HS-5 (cell line): ENCODE measurements at places on chromosomes 1 and 21.

DNA sequence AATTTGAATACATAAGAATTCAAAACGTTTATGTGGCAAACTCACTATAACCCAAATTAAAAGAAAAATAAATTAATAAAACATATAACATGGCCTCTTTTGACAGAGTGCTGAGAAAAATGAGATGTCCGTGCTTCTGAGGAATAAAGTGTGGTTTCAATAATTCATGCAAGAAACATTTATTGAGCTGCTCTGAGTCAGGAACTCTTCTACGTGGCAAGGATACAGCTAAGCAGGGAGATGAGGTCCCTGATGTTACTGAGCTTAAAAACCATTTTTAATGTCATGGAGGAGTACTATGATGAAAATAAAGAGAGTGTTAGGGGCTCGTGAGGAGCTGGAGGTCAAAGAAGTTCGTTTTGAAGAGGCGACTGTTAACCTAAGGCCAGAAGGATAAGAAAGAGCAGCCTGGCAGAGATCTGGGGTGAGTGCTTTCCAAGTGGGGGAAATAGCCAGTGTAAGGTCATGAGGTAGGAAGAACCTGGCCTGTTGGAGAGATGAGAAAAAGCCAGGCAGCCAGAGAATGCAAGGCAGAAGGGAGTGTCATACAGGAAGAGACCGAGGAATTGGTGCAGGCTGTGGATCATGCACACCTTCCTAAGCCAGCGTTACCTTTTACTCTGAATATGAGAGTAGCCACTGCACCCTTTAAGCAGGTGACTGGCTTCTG is 182.2 kb upstream of the DUSP10 start:
- no peak for DNase-seq

GRCh38 chr1:23910553-23911246 is 2.5 kb downstream of the CNR2 start:
- DNase-seq: no peak

GRCh38 chr1:54743416-54744226 is 20.7 kb downstream of the PARS2 start:
- DNase-seq: no peak

- DNase-seq: no peak
Observed at GRCh38 chr1:82179131-82179530, 378.4 kb downstream of the ADGRL2 start.

- no peak for DNase-seq
Observed at GRCh38 chr1:58986996-58987767, 203.3 kb upstream of the JUN start.

GRCh38 chr1:35600593-35600992 is 27.5 kb downstream of the TFAP2E start:
- no peak for DNase-seq

GRCh38 chr21:15616864-15617574 is 112.8 kb upstream of the USP25 start:
- DNase-seq: no peak

DNA sequence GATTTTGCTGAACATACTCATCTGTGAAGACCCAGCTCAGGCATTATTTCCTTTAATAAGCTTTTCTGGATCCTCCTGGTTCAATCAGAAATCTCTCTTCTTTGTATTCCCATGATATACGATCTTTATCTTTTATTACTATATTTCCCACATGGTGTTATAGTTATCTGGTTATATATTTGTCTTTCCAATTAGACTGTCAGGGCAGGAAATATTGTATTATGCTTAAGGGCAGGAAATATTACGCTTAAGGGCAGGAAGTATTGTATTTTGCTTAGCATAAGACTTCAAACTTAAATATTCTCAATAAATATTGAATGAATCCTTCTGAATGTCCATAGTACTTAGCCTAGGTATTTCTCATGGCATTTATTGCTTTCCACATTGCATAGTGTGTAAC is 122.2 kb downstream of the COQ8A start:
- no peak for DNase-seq

GRCh38 chr1:247459507-247459906 is 1.6 kb upstream of the OR2B11 start:
- no peak for DNase-seq

DNA sequence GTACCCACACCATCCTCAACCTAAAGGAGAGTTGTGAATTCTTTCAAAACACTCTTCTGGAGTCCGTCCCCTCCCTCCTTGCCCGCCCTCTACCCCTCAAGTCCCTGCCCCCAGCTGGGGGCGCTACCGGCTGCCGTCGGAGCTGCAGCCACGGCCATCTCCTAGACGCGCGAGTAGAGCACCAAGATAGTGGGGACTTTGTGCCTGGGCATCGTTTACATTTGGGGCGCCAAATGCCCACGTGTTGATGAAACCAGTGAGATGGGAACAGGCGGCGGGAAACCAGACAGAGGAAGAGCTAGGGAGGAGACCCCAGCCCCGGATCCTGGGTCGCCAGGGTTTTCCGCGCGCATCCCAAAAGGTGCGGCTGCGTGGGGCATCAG is 638 bp upstream of the OLIG2 start:
- DNase-seq: no peak

GRCh38 chr1:23751050-23751814 is 8.0 kb downstream of the ELOA start:
- no peak for DNase-seq

DNA sequence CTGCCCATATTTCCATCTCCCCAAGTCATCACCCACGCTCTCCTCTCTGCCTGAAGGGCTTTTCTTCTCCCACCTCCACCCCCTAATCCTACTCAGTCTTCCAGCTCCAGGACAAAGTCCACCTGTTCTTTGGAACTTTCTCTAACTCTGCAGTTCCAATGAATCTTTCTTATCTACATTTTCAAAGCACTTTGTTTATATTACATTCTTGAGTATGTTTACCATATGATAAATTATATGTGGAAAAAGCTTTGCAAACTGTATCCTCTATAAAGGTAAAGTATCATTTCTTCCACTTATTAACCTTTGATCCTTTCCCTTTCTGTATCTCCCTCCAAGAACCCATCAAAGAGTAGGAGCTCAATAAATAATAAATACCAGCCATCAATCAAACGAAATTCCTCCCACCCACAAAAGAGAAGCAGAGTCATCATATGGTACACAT is 39.7 kb downstream of the TTC13 start:
- no peak for DNase-seq

DNA sequence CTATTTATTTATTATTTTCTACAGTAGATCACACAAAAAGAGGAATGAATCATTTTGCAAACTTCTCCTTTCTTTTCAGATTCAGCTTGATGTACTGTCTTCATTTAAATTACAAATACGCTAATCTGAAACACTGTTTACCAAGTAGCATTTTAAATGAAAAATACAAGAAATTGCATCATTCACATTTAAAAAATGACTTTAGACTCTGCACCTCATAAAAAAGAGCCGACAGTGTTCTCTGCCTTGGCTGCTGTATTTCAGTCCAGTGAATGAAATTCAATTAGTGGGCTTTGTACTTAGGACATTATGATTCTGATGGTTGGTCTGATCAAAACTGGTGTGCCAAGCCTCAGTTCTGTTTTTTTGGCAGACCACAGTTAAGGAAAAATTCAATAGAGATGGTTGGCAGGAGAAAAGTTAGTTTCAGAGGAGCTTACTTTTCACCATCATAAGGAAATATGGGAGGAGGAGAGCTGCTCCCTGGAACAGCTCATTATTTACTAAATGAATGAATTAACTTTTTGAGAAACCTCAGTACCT is 222.4 kb upstream of the ESRRG start:
- no peak for DNase-seq

- DNase-seq: no peak
Observed at GRCh38 chr21:27825035-27825434, 858.1 kb upstream of the ADAMTS5 start.

GRCh38 chr21:37072274-37072987 is 440 bp downstream of the PIGP start:
- DNase-seq: peak; percentile 28

DNA sequence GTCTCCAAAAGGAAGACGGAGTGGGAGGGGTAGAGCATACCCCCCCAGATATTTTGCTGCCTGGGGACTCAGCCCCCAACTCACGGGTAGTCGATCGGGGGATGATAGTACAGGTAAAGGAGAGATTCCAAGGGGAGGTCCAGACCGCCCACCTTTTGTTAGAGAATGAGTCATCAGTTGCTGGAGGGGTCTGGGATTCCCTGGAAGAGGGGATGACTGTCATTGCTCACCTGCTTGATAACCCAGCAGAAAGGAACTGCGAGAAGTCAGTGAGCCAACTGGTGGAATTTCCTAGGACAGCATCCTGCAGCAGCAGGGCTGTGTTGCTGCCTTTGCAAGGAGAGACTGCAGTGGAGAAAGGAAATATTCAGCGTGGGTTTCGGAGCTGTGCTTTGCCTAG is 64.4 kb downstream of the MACF1 start:
- DNase-seq: no peak

- DNase-seq: no peak
Observed at GRCh38 chr1:46615088-46615487, 1.5 kb downstream of the MOB3C start.

DNA sequence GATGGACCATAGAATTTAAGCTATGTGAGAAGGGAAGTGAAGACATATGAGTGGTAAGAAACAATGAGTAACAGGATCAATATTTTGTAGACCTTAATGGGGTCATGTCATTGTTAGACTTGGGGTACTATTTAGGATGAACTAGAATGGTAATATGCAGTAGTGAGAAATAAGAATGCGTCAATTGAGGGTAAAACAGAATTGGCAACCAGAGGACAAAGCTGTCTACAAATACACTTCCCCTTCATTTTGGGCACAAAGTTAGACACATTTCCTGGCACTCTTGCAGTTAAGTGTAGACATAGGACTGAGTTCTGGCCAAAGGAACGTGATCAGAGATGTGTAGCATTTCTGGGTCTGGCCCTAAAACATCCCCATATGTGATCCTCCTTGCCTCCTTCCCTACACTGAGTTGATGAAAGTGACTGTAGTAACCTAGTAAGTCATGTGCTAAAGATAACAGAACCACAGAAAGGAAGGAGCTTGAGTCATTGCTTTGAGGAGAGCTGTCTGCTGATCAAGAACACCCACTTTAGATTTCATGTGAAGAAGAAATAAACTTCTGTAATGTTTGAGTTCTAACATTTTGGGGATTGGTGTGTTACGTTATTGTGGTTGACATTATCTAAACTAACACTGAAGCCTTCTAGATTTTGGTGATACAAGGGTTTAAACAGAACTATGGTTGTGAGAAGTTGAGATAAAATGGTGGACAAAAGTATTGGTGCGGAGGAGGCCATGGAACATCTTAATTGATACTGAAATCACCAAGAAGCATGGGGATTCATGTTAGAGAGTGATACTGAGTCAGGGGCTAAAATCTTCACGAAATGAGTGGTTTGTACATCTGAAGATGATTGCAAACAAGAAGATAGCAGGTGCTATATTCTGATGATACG is 41.7 kb downstream of the CD55 start:
- DNase-seq: no peak
